Caki2 (cell line): ENCODE measurements at places on chromosomes 13 and 19. TPM values are rescaled to one million over a fixed set of nuclear protein-coding genes. Genes with fewer than 3 reads are reported as not detected.

CLASRP gene
- total RNA-seq, result 10.1 and 13.8 TPM in 2 replicates

B3GNT8 gene
- 0.41 TPM in 1 of 2 replicates, not detected in the other for total RNA-seq

LIM2 gene
- not detected in 2 replicates for total RNA-seq

NBEA gene
- 0.41 and 0.51 TPM in 2 replicates for total RNA-seq

RFPL4AL1 gene
- total RNA-seq, result not detected in 2 replicates

HPN gene
- 0.84 TPM in 1 of 2 replicates, not detected in the other for total RNA-seq

KLK15 gene
- total RNA-seq, result not detected in 2 replicates

SHFL gene
- total RNA-seq, result 10.0 and 13.3 TPM in 2 replicates

CPB2 gene
- total RNA-seq, result not detected in 2 replicates

ZNF578 gene
- total RNA-seq, result not detected in 2 replicates

KIR2DL1 gene
- total RNA-seq, result not detected in 2 replicates

NCAN gene
- total RNA-seq, result not detected in 2 replicates

ZNF541 gene
- total RNA-seq, result not detected in 2 replicates

NXNL1 gene
- total RNA-seq, result not detected in 2 replicates

ZNF491 gene
- 0.41 TPM in 1 of 2 replicates, not detected in the other for total RNA-seq

FPR2 gene
- 1.1 TPM in 1 of 2 replicates, not detected in the other for total RNA-seq

ZNF763 gene
- total RNA-seq, result 7.0 TPM in 1 of 2 replicates, not detected in the other

DLEU7 gene
- not detected in 2 replicates for total RNA-seq

ZNF177 gene
- total RNA-seq, result 0.17 TPM in 1 of 2 replicates, not detected in the other

ZNF442 gene
- total RNA-seq, result 0.84 TPM in 2 replicates

TEX26 gene
- not detected in 2 replicates for total RNA-seq

MRPL54 gene
- 15.6 and 26.7 TPM in 2 replicates for total RNA-seq

SERPINE3 gene
- total RNA-seq, result not detected in 2 replicates

CGB8 gene
- total RNA-seq, result 1.7 TPM in 1 of 2 replicates, not detected in the other

CGB5 gene
- total RNA-seq, result not detected in 2 replicates

CERS4 gene
- total RNA-seq, result 1.8 and 4.4 TPM in 2 replicates

CADM4 gene
- total RNA-seq, result 15.0 and 16.7 TPM in 2 replicates

F2RL3 gene
- 2.3 and 5.0 TPM in 2 replicates for total RNA-seq

FAM174C gene
- total RNA-seq, result 24.8 and 29.5 TPM in 2 replicates

TLE2 gene
- 3.9 TPM in 1 of 2 replicates, not detected in the other for total RNA-seq

PSG2 gene
- not detected in 2 replicates for total RNA-seq

DACH1 gene
- total RNA-seq, result not detected in 2 replicates

ZNF615 gene
- total RNA-seq, result 1.3 and 5.2 TPM in 2 replicates

ZNF714 gene
- 13.2 and 13.5 TPM in 2 replicates for total RNA-seq

RASIP1 gene
- total RNA-seq, result not detected in 2 replicates

TNFSF9 gene
- 94.6 and 119 TPM in 2 replicates for total RNA-seq

PIN1 gene
- total RNA-seq, result 114 and 145 TPM in 2 replicates

FFAR1 gene
- 1.7 and 6.1 TPM in 2 replicates for total RNA-seq

NLRP11 gene
- 0.14 TPM in 1 of 2 replicates, not detected in the other for total RNA-seq

ZNF579 gene
- total RNA-seq, result 2.2 and 12.9 TPM in 2 replicates

SKA3 gene
- total RNA-seq, result 11.5 and 14.1 TPM in 2 replicates

CLEC11A gene
- total RNA-seq, result 2.0 and 6.1 TPM in 2 replicates

TMEM255B gene
- 0.09 TPM in 1 of 2 replicates, not detected in the other for total RNA-seq

C5AR2 gene
- not detected in 2 replicates for total RNA-seq

ZFP36 gene
- total RNA-seq, result 1.4 TPM in 1 of 2 replicates, not detected in the other

CEACAM19 gene
- total RNA-seq, result not detected in 2 replicates

OR10H1 gene
- total RNA-seq, result not detected in 2 replicates

SHISA2 gene
- total RNA-seq, result 127 and 148 TPM in 2 replicates

CABP5 gene
- not detected in 2 replicates for total RNA-seq

SETDB2 gene
- 2.1 and 4.1 TPM in 2 replicates for total RNA-seq

ZNF98 gene
- not detected in 2 replicates for total RNA-seq

RNF126 gene
- 21.3 and 30.9 TPM in 2 replicates for total RNA-seq
